ENCODE measurements at places on chromosomes 2 and 18. TPM values are rescaled to one million over a fixed set of nuclear protein-coding genes. Genes with fewer than 3 reads are reported as not detected.

- peak; percentile 37 for DNase-seq
These were observed 165.0 kb downstream of the ANTXR1 start for GRCh38 chr2:69177785-69178636.

DNA sequence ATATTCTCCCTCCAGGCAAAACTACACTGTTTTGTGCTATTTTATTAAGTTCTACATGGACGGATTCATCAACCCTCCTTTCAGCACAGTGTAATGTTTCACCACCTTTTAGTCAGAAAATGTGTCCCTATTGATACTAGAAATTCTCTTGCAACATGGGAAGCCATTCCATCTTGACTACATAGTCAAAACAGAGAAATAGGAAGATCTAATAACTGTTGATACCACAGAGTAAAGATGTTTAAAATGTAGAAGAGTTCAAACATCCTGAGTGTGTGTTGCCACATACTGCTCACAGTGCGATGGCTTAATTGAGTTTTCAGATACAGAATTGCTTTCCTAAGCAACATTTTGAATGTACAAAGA lies 492.2 kb upstream of the RAB12 start:
- no peak for DNase-seq

Gene IL36G
- not detected for total RNA-seq

Gene LYPD6
- 2.8 TPM for total RNA-seq
